ENCODE measurements at places on chromosomes 6 and 20. TPM values are rescaled to one million over a fixed set of nuclear protein-coding genes. Genes with fewer than 3 reads are reported as not detected.

HSPA12B gene
- 23.8 TPM for total RNA-seq

CDKN1A gene
- total RNA-seq: 194 TPM

BMP2 gene
- total RNA-seq: 41.5 TPM

EXOC2 gene
- 68.6 TPM for total RNA-seq

IBTK gene
- total RNA-seq: 69.9 TPM

BANF2 gene
- total RNA-seq: not detected

All from thoracic aorta endothelial cell (primary cell).